ENCODE measurements at places on chromosomes 2 and 18.

- no peak for DNase-seq
These were observed 74.1 kb downstream of the PSMG2 start for GRCh38 chr18:12776821-12777471.

DNA sequence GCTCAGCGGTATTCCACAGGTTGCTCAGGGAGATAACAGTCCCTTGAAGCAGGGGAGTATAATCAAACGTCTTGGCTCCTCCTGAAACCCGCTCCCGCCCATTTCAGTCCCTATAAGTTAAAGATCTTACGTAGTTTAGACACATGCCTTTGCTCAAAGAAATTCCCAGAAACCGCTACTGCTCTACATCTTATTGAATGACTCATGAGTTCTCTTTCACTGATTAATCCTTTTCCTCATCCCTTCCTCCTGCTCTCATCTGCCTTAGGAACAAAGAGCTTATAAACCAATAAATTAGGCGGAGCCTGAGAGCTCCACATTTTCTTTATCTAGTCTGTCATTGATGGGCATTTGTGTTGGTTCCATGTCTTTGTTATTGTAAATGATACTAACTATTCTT, 4.2 kb upstream of the SERPINB4 start:
- DNase-seq: no peak

GRCh38 chr18:24976502-24976901, 375.5 kb downstream of the ZNF521 start:
- DNase-seq: no peak

DNA sequence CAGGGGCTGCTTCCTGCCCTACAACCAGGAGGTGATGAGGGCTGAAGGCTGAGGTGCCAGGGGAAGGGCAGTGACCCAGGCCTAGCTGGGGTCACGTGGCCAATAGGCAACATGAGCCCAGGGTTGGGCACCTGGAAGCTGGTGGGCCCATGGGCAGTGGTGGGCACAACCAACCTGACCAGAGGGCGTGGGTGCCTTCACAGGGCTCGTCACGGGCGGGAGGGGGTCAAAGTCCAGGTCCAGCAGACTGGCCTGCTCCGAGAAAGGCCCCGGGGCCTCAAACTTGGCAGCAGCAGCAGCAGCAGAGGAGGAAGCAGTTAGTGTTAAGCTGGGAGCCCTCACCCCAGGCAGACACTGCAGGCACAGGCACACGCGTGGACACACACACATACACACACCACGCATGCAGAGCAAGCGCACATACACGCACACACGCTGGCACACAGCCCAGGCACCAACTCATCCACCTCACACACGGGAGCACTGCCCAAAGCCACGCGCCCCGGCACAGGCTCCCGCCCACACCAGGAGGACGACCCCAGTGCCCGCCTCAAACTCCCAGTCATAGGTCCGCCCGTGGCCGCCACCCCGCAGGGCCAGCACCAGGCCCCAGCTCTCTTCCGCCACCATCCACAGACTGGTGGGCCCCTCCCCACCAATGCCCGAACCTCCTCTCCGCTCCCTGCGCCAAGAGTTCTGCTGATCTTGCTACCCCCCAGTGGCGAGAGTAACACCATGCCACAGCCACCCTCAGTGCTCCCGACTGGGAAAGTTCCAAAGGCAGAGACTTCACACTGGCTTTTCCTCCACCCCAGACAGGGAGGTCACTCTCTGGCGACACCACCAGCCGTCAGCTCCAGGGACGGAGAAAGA, 53.0 kb downstream of the BIN1 start:
- no peak for DNase-seq

- DNase-seq: no peak
These were observed 23.5 kb downstream of the ITSN2 start for GRCh38 chr2:24336811-24337210.

- no peak for DNase-seq
These were observed 34.3 kb downstream of the ASB1 start for GRCh38 chr2:238461051-238461450.

DNA sequence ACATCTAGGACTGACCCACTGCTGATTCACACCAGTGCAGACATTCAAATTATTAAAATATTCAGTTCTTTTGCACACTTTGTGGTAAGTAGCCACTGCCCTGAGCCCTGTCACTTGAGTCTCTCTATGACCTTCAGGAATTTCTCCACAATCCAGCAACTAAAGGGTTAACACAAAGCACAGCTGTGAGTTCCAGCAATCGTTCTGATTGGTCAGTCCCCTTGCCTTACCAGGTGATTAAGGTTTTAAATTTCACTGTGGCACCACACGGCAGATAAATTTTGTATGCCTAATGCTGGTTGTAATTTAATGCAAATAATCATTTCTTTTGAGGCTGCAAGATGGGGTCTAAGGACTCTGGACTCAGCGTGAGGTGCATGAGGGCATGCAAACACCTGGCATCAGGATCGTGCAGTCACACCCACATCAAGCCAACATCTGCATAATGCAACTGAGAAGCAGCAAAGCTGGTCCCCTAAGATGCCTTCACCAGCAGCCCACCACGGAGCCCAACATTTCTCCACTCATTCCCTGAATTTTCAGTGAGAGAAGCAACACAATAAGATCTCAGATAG, 36.6 kb downstream of the SLC14A1 start:
- DNase-seq: no peak

DNA sequence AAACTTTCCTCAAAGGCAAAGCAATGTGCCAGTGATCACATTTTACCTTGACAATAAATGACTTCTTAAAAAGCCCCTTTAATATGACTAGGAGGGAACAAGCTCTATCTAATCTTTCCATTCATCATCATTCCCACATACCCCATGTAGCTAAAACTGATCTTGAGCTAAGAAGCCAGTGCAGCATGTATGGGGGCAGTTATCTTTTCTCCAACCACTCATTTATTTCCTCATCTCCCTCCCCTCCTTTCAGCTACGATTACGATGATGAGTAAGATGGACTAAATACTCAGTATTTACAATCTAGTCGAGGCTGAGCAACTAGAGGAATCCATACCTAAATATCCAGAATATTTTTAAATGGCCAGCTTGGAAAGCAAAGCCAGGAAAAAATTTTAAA, 35.5 kb downstream of the PNO1 start:
- no peak for DNase-seq

- no peak for DNase-seq
These were observed 63.6 kb downstream of the CERS6 start for GRCh38 chr2:168519534-168520308.

GRCh38 chr2:78676921-78677696, 348.4 kb upstream of the REG3G start:
- no peak for DNase-seq
